ENCODE measurements at places on chromosomes 3 and 15.
A peak's percentile ranks its signal among the peaks of the same experiment; 100 is the strongest.

DNA sequence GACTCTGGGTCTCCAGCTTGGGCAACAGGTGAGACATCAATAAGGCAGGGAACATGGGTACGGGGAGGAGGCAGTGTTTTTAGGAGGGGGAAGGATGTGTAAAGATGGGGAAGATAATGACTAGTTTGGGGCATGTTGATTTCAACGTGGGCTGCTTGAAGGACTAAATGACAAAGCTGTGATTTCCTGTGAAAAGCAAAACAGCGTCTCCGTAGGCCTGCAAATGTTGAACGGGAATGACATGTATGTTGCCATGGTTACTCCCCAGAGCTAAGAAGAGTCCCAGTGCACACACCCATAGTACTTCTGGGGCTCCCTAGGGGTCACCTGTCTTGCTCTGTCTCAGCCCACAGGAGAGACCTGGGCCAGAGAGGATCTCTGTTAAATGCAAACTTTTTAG lies 71.3 kb upstream of the ETV5 start:
- no peak for ATAC-seq

GRCh38 chr3:99901200-99901926 lies 83.7 kb downstream of the CMSS1 start:
- ATAC-seq: peak; percentile 75

DNA sequence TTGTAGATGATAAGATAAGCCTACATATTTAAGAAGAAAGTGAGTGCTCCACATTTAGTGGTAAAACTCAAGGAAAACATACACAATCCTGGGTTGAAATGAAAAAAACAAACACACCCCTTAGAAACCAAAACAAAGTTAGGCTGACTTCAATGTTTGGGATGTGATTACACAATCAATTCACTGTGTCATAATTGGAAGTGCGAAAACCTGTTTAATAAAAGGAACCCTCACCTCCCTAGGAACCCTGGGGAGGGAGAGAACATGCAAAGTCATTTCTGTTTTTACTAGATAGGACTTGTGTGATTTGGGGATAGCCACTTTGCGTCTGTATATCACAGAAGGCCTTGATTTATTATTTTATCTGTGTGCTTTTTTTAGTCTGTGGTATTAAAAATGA lies 275.0 kb downstream of the NFKBIZ start:
- ATAC-seq: no peak

- ATAC-seq: no peak
Observed at GRCh38 chr15:67603063-67603462, 60.6 kb downstream of the MAP2K5 start.

DNA sequence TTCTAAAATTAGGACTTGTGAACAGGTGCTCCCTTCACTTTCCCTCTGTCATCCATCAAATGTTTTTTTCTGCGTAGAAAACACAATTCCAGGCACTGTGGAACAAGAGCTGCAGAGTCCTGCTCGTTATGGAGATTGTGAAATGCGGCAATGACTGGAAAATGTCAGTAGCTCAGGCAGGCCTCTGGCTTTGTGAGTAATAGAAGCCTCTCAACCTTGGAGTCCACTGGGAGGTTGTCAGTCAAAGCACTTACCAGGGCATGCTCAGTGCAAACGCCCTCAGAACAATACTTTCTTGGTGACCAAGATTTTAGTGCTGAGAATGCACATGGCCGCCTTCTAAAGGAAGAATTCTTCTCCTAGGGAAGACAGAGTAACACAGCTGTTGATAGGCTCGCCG lies 26.7 kb upstream of the MED12L start:
- ATAC-seq: no peak

DNA sequence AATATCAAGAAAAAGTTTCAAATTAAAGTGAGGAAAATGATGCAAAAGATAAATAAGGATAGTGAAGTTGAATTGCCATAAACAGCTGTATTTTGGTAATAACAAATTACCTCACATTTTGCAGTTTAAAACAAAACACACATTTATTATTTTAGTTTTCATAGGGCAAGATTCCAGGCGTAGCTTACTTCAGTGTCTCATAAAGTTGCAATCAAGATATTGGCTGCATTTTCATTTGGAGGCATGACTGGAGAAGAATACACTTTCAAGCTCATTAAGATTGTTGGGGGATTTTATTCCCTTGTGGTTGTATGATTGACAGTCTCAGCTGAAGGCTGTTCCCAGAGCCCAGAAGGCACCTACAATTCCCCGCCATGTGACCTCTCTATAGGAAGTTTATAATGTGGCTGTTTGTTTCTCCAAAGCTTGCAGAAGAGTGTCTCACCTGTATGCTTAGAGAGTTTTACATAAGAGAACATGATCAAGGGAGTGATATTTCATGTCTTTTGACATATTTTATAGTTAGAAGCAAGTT lies 151.4 kb downstream of the OTOL1 start:
- no peak for ATAC-seq
